ENCODE measurements at places on chromosomes 2 and 18.

- no peak for DNase-seq
These were observed 122.5 kb downstream of the TPGS2 start for GRCh38 chr18:36706134-36706881.

DNA sequence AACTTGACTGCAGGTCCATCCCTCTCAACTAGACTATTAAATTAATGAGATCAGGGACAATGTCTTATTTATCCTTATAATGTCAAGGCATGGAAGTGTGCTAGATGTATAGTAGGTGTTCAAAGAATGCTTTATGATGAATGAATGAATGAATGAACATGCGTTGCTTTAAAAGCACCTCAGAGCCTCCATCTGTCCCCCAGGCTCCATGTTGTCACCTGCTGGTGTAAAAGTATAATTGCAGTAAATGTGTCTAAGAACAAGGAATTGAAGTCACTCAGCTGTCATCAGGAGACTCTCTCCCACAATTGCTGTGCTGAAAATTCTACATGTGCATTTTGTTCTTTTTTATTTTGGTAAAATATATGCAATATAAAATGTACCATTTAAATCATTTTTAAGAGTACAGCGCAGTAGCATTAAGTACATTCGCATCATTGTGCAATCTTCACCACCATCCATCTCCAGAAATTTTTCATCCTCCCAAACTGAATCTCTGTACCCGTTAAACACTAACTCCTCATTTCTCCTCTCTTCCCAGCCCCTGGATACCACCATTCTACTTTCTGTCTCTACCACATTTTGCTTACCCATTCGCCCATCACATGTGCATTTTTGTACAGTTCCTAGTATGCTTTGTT, 52.6 kb downstream of the GNAL start:
- DNase-seq, result peak; percentile 19

DNA sequence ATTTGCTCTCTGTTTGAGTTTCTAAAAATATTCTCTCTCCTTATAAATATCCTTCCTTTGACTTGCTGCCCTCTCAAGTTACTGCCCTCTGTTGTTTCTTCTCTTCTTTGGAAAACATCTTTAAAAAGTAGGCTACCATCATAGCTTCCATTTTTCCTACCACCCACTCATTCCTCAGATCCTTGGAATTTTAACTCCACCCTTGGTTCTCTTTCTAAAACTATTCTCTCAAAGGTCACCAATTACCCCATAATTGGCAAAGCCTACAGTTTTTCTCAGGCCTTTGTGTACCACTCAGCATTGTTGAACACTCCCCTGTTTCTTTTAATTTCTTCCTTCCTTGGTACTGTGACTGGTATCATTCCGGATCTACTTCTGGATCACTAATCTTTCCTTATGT, 43.0 kb upstream of the ITGAV start:
- DNase-seq, result no peak

GRCh38 chr2:65660340-65660739, 227.9 kb upstream of the SPRED2 start:
- no peak for DNase-seq

- no peak for DNase-seq
These were observed 308.3 kb upstream of the HS6ST1 start for GRCh38 chr2:128626760-128627511.
